Glutamatergic neuron (in vitro differentiated cells): ENCODE measurements at places on chromosomes 2 and 18. TPM values are rescaled to one million over a fixed set of nuclear protein-coding genes. Genes with fewer than 3 reads are reported as not detected.

RAB17 gene
- total RNA-seq = not detected

CRYGD gene
- total RNA-seq = 0.76 TPM

PRSS56 gene
- not detected for total RNA-seq

MGAT4A gene
- total RNA-seq = 35.8 TPM

GRCh38 chr2:196849895-196850294 lies 40.7 kb upstream of the C2orf66 start:
- no peak for DNase-seq

DNA sequence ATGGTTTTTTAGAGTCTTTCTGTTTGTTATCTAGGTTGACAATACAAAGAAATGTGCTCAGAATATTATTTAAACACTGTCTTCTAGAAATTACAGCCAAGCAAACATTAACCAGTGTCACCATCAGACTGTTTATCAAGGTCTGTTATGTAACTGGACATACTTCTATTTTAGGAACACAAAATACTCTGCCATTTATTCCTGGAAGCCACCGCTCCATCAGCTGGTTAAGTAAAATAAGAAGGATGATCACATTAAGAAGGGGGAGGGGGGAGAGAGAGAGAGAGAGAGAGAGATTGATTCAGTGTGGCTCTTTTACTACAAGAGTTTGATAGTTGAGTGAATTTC lies 47.9 kb downstream of the MBP start:
- no peak for DNase-seq

- no peak for DNase-seq
These were observed 98.0 kb downstream of the AAK1 start for GRCh38 chr2:69545477-69545932.

DNA sequence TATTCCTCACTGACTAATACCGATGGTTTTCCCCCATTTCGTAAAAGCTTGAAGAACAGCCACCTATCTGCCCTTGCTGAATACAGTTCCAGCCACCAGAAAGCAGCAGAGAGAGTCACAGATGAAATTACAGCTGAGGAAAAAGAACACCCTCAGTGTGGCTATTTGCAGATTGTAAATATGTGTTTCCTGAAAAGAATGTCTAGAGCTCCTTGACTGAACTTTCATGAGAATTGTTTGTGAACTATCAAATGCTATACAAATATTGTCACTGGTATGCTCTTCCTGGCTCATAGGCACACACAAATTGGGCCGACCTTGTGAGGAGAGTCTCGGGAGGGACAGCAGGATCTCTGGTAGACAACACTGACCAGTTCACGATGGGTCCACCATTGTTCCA lies 58.1 kb upstream of the TTC39C start:
- DNase-seq = no peak

- DNase-seq = no peak
These were observed 239.1 kb downstream of the ICOS start for GRCh38 chr2:204175552-204176271.

GRCh38 chr2:24919037-24919505 lies 966 bp downstream of the ADCY3 start:
- no peak for DNase-seq

GRCh38 chr2:31956312-31956711 lies 54.5 kb downstream of the MEMO1 start:
- DNase-seq = no peak

DNA sequence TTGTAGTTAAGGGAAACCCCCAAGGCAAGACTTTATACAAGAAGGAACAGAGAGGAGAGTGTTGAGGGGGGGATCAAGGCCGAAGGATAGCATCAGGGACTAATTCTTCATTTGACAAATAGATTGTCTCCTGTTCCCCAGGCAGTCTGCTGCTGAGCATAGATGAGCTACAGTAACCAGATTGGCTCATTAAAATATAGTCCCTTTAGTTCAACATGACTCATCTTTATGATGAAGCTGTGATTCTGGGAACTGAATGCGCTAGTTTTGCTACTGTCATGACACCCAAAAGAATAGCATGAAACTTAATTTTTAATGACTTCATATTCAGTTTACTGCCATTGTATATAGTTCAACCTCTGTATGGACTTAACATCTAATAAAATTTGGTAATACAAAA lies 35.5 kb downstream of the TMEFF2 start:
- no peak for DNase-seq

DNA sequence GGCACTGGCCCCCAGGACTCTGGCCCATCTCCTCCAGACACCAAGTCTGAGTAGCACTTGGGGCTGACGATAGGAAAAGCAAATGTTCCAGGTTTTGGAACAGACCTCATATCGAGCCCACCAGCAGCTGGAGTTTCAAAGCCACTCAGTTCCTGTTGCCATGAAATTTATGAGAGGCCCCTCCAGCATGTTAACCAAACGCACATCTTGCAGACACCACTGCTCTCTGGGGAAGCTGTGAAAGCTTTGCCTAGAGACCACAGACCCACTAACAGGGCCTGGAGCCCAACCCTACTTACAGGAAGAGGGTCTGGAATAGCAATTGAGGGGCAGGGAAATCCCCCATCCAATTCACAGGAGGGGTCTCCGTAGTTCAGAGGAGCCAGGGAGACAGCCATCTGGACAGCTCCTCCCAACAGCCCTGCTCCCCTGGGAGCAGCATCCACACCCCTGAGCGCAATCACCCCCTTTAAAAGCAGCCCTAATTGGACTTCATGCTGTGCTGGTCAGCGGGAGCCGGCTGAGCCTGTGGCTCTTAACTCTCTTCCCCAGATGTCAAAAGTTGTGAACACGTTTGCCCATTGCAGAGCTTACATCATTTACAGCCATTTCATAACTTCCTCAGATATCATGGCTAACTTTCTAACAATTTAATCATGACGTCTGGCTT lies 81.3 kb downstream of the TGFA start:
- peak; percentile 60 for DNase-seq
